ENCODE measurements at places on chromosomes 7 and 10.
A peak's percentile ranks its signal among the peaks of the same experiment; 100 is the strongest.

DNA sequence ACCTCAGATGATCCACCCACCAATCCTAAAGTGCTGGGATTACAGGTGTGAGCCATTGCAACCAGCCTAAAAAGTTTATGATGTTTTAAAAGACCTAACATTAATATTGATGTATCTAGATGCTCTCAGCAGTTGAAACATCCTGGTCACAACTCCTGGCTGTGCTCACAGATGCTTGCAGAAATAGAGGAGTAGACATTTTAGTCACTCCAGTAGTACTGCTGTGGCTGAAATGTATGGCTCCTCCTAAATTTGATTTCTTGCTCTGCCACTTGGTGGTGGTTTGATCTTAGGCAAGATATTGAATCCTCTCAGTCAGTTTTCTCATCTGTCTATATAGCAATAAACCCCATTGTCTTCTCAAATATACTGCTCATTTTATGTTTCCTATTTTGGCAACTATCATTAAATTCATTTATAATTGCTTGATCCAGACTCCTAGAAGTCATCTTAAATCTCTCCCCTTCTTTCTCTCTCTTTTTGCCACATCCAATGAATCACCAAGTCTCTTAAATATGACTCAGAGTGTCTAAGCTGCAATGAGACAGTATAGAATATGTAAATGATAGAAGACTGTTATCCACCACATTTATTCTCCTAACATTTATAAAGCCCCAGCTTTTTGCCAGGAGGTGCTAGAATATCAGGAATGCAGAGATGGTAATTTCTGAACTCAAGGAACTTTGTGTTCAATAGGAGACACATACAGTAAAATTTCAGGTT, 78.1 kb upstream of the NRBF2 start:
- H3K27me3 ChIP-seq: no peaks in the 10 kb centered on the region
- DNase-seq: no peak
- H3K4me3 ChIP-seq: no peak overlapping the region
- no peaks in the 10 kb centered on the region for H3K36me3 ChIP-seq
- no peaks in the 10 kb centered on the region for H3K4me1 ChIP-seq
- H3K27ac ChIP-seq: no peak overlapping the region

DNA sequence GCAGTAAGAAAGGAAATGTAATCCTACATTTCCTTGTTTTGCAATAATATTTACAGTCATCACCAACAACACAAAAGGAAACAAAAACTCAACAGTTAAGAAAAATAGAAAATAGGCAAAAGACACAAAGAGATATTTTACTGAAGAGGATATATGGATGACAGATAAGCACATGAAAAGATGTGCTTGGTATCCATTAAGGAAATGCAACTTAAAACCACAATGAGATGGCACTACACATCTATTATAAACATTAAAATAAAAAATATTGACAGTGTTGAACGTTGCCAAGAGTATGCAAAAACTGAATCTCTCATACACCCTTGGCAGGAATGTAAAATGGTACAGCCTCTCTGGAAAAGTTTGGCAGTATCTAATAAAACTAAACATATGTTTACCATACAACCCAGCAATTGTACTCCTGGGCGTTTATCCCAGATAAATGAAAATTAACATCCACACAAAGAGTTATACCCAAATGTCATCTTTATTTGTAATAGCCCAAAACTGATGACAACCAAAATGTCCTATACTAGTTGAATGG, 5.4 kb downstream of the CEP41 start:
- no peak overlapping the region for H3K27ac ChIP-seq
- peaks cover 5% of the 10 kb centered on the region for H3K4me1 ChIP-seq
- H3K36me3 ChIP-seq: no peaks in the 10 kb centered on the region

- DNase-seq: peak; percentile 80
- H3K4me3 ChIP-seq: no peak overlapping the region
- H3K27ac ChIP-seq: no peak overlapping the region
- no peaks in the 10 kb centered on the region for H3K4me1 ChIP-seq
- H3K36me3 ChIP-seq: no peaks in the 10 kb centered on the region
- H3K27me3 ChIP-seq: no peaks in the 10 kb centered on the region
Measured at GRCh38 chr7:116929914-116930913, 23.1 kb upstream of the ST7 start.

GRCh38 chr7:105297985-105298384, 90.7 kb downstream of the SRPK2 start:
- no peak overlapping the region for H3K4me3 ChIP-seq
- no peak overlapping the region for H3K27ac ChIP-seq
- peaks cover 4% of the 10 kb centered on the region for H3K4me1 ChIP-seq
- no peaks in the 10 kb centered on the region for H3K27me3 ChIP-seq

- no peaks in the 10 kb centered on the region for H3K4me1 ChIP-seq
- H3K36me3 ChIP-seq: peaks cover 3% of the 10 kb centered on the region
- no peak overlapping the region for H3K4me3 ChIP-seq
- H3K27me3 ChIP-seq: no peaks in the 10 kb centered on the region
Measured at GRCh38 chr7:2108071-2108455, 124.7 kb downstream of the MAD1L1 start.

- H3K27me3 ChIP-seq: peaks cover 4% of the 10 kb centered on the region
- H3K27ac ChIP-seq: no peak overlapping the region
- no peak overlapping the region for H3K4me3 ChIP-seq
- no peaks in the 10 kb centered on the region for H3K4me1 ChIP-seq
- DNase-seq: peak; percentile 70
- H3K36me3 ChIP-seq: no peaks in the 10 kb centered on the region
Measured at GRCh38 chr10:100670828-100671479, 74.4 kb upstream of the PAX2 start.

DNA sequence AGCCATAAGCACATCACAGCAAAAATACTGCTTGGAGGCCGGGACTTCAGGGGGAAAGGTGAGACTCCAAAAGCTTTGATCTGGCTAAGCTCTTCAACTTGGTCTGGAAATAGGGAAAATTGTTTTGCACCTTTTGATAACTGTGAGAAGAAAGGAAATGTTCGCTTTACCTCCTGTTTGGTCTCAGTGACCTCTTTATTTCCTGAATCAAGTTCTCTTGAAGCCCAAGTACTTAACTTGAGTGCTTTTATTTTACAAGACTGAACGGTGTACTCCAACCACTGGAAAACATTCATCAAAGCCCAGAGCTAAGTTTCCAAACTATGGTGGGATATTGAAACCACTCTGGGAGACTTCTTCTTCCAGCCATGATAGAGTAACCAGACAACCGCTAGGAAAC, 5.3 kb downstream of the C10orf90 start:
- H3K4me3 ChIP-seq: no peak overlapping the region
- no peak for DNase-seq
- no peaks in the 10 kb centered on the region for H3K36me3 ChIP-seq
- H3K4me1 ChIP-seq: no peaks in the 10 kb centered on the region
- H3K27me3 ChIP-seq: no peaks in the 10 kb centered on the region

DNA sequence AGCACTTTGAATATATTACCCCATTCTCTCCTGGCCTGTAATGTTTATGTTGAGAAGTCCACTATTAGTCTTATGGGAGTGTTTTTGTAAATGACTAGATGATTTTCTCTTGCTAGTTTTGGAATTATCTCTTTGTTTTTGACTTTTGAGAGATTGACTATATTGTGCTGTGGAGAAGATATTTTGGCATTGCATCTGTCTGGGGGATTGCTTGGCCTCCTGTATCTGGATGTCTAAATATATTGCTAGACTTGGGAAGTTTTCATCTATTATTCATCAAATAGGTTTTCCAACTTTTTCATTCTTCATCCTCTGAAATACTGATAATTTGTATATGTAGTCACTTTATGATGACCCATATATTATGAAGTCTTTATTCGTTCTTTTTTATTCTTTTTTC, 277.1 kb upstream of the PCDH15 start:
- no peak overlapping the region for H3K4me3 ChIP-seq
- H3K36me3 ChIP-seq: no peaks in the 10 kb centered on the region
- no peaks in the 10 kb centered on the region for H3K27me3 ChIP-seq
- no peaks in the 10 kb centered on the region for H3K4me1 ChIP-seq
- no peak overlapping the region for H3K27ac ChIP-seq

GRCh38 chr10:70492786-70493659, 14.5 kb downstream of the PALD1 start:
- no peak overlapping the region for H3K4me3 ChIP-seq
- no peaks in the 10 kb centered on the region for H3K4me1 ChIP-seq
- no peak overlapping the region for H3K27ac ChIP-seq
- H3K36me3 ChIP-seq: no peaks in the 10 kb centered on the region
- H3K27me3 ChIP-seq: no peaks in the 10 kb centered on the region
- DNase-seq: no peak

- H3K4me3 ChIP-seq: no peak overlapping the region
- no peaks in the 10 kb centered on the region for H3K36me3 ChIP-seq
- no peaks in the 10 kb centered on the region for H3K27me3 ChIP-seq
- no peak for DNase-seq
Measured at GRCh38 chr7:127897704-127898454, 133.4 kb downstream of the LRRC4 start.

DNA sequence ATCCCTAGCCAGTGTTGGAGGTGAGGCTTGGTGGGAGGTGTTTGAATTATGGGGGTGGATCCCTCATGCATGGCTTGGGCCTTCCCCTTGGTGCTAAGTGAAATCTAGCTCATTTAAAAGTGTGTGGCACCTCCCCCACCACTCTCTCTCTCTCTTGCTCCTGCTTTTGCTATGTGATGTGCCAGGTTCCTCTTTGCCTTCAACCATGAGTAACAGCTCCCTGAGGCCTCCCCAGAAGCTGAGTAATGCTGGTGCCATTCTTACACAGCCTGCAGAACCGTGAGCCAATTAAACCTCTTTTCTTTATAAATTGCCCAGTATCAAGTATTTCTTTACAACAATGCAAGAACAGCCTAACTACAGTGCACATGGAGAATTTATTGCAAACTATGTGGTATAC, 188.8 kb upstream of the POT1 start:
- no peak overlapping the region for H3K4me3 ChIP-seq
- no peak overlapping the region for H3K27ac ChIP-seq
- H3K27me3 ChIP-seq: no peaks in the 10 kb centered on the region

DNA sequence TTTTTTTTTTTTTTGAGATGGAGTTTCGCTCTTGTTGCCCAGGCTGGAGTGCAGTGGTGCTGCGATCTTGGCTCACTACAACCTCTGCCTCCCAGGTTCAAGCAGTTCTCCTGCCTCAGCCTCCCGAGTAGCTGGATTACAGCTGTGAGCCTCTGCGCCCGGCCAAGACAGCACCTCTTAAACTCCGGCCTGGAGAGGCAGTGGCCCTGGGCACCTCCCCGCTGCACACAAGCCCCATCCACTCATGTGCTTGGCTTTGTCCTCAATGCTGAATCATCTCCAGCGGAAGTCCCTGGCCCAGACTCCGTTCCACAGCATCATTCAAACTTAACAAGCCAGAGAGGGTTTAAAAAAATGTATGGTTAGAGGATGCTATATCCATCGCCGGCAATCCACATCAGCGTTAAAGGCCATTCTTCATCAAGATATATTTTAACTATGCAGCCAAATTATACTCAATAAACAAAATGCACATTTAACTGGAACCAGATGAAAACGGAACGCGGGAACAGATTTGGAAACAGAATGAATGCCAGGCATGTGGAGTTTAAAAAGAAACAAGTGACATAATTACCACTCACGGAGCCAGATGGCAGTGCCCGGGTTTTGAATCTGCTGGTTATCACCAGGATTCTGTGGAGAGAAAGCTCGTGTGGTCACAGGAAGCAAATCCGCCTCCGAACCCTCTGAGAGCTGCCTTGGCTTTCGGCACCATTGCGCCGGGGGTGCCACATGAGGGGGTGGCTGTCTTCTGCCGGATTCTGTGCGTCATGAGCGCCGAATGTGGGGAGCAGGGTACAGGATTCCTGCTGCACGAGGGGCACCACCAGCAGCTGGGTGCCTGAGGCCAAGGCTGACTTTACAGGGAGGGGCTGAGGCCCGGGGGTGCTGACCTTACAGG, 45.6 kb upstream of the CFAP46 start:
- H3K36me3 ChIP-seq: no peaks in the 10 kb centered on the region
- no peak overlapping the region for H3K4me3 ChIP-seq
- H3K27ac ChIP-seq: no peak overlapping the region
- no peaks in the 10 kb centered on the region for H3K4me1 ChIP-seq
- DNase-seq: no peak
- no peaks in the 10 kb centered on the region for H3K27me3 ChIP-seq

DNA sequence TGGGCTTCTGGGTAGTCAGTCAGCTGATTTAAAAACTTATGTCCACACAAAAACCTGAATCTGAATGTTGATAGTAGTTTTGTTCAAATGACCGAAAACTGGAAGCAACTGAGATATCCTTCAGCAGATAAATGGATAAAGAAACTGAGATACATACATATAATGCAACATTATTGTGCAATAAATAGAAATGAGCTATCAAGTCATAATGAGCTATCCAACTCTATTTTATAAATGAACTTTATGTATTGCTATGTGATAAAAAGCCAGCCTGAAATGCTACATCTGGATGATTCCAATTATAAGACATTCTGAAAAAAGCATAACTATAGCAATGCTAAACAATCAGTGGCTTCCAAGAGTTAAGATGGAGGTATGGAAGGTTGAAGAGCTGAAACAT, 748.7 kb downstream of the TNS3 start:
- no peak for DNase-seq
- H3K4me3 ChIP-seq: no peak overlapping the region
- H3K4me1 ChIP-seq: no peaks in the 10 kb centered on the region
- no peak overlapping the region for H3K27ac ChIP-seq
- H3K36me3 ChIP-seq: no peaks in the 10 kb centered on the region

- H3K27ac ChIP-seq: no peak overlapping the region
- no peak for DNase-seq
- H3K4me1 ChIP-seq: no peaks in the 10 kb centered on the region
- no peaks in the 10 kb centered on the region for H3K27me3 ChIP-seq
- H3K4me3 ChIP-seq: no peak overlapping the region
Measured at GRCh38 chr7:106045586-106045985, 66.5 kb downstream of the SYPL1 start.

GRCh38 chr10:108822026-108822425, 1101.3 kb downstream of the XPNPEP1 start:
- no peaks in the 10 kb centered on the region for H3K27me3 ChIP-seq
- no peaks in the 10 kb centered on the region for H3K36me3 ChIP-seq
- no peak overlapping the region for H3K27ac ChIP-seq
- H3K4me3 ChIP-seq: no peak overlapping the region
- H3K4me1 ChIP-seq: no peaks in the 10 kb centered on the region

- H3K4me1 ChIP-seq: peaks cover 29% of the 10 kb centered on the region
- no peaks in the 10 kb centered on the region for H3K27me3 ChIP-seq
- no peak overlapping the region for H3K4me3 ChIP-seq
- no peak overlapping the region for H3K27ac ChIP-seq
Measured at GRCh38 chr7:139687980-139688632, 89.7 kb downstream of the HIPK2 start.

GRCh38 chr7:35185908-35186731, 67.8 kb downstream of the TBX20 start:
- no peaks in the 10 kb centered on the region for H3K27me3 ChIP-seq
- H3K27ac ChIP-seq: no peak overlapping the region
- no peak overlapping the region for H3K4me3 ChIP-seq
- DNase-seq: peak; percentile 19
- no peaks in the 10 kb centered on the region for H3K4me1 ChIP-seq

DNA sequence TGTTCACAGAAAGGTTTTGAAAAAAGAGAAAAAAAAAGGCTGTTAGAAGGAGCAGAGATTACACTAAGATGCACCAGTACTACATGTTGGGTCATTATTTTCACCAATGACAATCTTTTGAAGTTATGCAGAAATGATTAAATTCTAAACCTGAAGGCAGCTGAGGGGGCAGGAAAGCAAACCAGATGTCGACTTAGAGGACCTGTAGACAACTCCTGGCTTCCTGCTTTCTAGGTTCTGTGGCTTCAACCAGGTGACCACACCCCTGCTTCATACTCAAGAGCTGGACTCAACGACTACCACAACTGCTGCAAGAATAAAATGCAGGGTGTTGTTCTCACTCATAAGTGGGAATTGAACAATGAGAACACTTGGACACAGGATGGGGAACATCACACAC, 30.0 kb downstream of the MYOF start:
- no peaks in the 10 kb centered on the region for H3K4me1 ChIP-seq
- H3K36me3 ChIP-seq: no peaks in the 10 kb centered on the region
- no peak for DNase-seq
- H3K27me3 ChIP-seq: no peaks in the 10 kb centered on the region
- no peak overlapping the region for H3K4me3 ChIP-seq

Data from pancreas (tissue), 10 donors.